ENCODE measurements at places on chromosomes 1 and 21.

DNA sequence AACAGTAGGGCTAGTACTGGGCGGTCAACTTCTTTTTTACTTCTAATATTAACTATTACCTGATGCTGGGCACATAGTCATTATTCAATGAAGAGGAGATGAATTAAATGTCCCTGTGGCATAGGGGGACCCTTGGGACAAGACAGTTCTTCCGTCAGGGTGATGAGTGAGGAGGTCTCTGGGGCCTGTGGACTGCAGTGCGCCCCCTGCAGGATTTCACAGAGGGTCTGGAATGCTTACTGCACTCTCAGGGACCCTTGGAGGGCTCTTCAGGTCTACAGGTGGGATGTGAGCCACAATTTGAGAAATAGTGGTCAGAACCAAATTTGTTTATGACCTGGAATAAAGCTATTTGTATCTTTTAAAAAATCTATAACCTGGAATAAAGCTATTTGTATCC, 149.4 kb downstream of the FAM78B start:
- DNase-seq: no peak

DNA sequence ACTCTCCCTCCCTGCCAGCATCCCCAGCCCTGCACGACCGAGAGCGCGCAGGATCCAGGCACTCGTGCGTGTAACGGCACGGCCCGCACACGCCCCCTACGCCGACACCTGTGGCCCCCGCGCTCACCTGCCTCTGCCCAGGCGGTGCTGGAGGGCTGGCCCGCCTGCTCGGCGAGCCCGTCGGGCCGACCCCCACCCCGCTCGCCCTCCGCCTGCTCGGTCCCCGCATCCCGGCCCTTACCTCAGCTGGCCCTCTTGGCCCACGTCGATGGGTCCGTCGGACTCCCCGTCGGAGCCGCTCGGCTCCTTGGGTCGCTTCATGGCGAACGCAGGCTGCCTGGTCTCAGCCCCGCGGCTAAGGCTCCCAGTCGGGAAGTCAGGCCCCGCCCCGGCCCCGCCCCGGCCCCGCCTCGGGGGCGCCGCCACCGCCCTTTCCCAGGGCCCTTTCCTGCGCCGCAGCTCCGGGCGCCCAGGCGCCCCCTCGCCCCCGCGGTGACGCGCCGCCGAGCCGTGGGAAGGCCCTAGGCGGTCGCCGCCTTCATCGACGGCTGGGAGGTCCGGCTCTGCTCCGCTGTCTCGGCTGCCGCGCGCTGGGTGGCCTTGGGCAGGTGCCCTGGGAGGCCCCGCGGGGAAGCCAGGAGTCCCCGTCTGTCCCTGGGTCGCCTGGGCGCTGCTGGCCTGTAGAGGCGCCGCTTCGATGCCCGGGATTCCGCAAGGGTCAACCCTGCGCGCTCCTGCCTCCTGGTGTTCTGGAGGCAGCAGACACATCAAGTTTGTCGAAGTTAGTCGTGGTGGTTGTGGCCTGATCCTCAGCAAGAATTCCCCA, at the start of gene HEYL:
Gene HEYL, minus strand, starts transcription at position 339 of the 826 bp plus-strand sequence. Its CDS starts 18 bp downstream, at position 321.
- DNase-seq: peak; percentile 40

DNA sequence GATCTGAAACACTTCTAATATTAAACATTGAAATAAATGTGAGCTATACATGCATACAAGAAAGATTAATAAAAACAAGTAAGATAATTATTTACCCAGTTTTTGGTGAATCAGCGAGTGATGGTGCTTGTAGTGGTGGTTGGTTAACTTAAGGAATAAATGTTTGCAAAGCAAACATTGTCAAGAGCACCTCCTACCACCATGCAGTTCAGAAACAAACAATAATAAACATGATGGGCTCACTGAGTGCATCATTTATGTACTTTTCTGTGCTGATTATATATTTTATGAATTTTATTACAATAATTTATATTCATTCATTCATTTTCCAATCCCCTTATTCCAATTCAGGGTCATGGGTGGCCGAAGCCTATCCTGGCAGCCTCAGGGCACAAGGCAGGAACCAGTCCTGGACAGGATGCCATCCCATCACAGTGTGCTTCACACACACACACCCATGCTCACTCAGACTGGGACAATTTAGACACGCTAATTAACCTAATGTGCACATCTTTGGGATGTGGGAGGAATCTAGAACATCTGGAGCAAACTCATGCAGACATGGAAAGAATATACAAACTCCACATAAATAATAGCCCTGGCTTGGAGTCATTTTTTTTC, 57.8 kb downstream of the ZMYM4 start:
- no peak for DNase-seq

DNA sequence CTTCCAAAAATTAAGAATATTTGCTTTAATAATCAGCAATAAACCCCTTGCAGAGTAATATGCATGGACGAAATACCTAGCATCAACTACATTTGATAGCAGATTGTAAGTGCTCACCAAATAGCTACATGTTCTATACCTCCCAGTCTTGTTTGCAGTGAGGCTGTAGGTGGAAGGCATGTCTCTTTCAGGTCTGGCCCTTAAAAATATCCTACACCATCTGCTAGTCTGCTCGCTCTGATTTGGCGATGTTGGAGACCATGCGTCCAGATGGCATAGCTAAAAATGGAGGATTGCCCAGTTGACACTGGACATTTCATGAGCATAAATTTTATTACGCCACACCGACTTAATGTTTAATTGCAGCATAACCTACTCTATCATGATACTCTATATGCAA, 47.1 kb downstream of the SSX2IP start:
- DNase-seq: no peak

DNA sequence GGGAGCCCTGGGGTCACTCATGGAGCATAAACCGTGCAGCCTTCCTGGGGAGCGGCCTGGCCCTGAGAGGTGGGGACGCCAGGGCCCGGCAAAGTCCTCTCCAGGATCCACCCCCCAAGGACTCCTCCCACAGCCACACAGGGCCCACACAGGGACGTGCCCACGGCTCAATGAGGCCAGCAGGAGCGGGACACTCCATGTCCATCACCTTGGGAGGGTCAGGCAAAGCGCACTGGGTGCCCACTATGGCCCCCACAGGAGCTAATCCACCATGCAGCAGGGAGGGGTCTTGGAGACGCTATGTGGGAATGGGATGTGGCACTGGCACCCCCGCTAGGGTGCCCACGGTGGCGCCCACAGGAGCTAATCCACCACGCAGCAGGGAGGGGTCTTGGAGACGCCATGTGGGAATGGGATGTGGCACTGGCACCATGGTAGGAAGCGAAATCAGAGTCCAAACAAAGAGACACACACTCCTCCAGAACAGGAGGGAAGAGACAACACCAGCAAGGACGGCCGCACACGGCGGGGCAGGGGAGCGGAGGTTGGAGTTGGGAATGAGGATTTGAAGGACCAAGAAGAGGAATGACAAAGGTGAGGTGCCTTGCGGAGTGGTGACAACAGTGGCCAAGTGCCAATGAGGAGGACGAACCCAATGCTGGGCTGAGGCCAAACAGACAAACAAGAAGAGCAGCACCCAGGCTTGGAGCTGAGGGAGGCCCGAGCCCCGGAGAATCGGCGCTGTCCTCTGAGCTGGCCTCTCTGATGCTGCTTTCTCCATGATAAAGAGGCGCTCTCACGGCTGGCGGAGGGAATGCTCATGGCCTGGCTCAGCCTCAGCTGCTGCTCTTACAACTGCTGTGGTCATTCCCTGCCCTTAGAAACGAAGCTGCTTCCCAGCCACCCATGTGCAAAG, 18.1 kb upstream of the SLC19A1 start:
- no peak for DNase-seq

- DNase-seq: no peak
Observed at GRCh38 chr1:242456726-242457269, 67.7 kb downstream of the PLD5 start.

DNA sequence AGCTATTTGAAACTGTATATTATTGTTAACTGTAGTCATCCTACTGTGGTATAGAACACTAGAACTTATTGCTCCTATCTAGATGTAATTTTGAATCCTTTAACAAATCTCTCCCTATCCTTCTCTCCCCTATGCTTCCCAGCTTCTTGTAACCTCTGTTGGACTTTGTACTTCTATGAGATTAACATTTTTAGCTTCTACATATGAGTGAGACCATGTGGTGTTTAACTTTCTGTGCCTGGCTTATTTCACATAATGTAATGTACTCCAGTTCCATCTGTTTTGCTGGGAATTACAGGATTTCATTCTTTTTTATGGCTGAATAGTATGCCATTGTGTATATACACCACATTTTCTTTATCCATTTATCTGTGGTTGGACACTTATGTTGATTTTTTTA, 64.5 kb upstream of the KIAA1614 start:
- DNase-seq: no peak

- DNase-seq: no peak
Observed at GRCh38 chr1:9766759-9767442, 56.9 kb downstream of the CLSTN1 start.

DNA sequence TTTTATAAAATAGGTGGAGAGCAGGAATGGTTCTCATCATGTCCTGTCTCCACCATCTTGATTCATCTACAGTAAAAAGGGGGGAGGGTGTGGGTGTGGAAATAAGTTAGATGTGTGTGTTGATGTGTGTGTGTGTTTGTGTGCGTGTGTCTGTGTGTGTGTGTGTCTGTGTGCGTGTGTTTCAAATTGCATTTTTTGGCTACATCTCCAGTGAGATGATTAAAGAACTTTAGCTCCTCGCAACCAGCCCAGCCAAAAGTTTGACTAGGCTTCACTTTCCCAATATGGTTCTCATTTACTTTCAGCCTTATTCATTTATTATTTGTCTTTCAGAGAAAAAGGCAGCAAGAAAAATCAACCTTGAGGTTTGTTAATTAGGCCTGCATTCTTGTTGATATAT, 14.7 kb upstream of the HAO2 start:
- DNase-seq: no peak

DNA sequence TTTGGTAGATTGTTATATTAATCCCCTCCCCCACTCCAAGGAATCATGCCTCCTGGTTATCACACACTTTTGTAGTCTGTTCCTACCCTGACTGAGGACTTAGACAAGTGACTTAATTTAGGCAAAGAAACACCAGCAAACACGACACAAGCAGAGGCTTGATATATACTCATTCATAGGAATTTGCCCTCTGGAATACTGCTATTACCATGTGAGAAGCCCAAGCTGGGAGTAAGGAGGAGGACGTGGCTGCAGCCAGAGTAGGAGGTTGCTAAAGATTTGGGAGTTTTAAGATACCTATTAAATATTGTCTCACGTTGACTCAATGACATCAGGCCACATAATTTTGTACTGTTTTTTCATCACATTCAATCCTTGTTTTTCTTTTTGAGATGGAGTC, 100.2 kb downstream of the LRRC53 start:
- DNase-seq: no peak

- no peak for DNase-seq
Observed at GRCh38 chr1:85504417-85504816, 39.5 kb upstream of the DDAH1 start.
